Sciatic nerve (tissue), 2 donors: ENCODE measurements at places on chromosomes 7 and 10. TPM values are rescaled to one million over a fixed set of nuclear protein-coding genes. Genes with fewer than 3 reads are reported as not detected.

Gene CUZD1
- total RNA-seq, result 0.80 TPM

Gene LIPF
- not detected for total RNA-seq

Gene ZNF3
- total RNA-seq, result 25.3 TPM

Gene MKLN1
- total RNA-seq, result 110 TPM

Gene TMEM213
- not detected for total RNA-seq

Gene THSD7A
- total RNA-seq, result 30.9 TPM

Gene ANKMY2
- 29.5 TPM for total RNA-seq

Gene PTN
- 5.6 TPM for total RNA-seq

Gene ZMYND11
- total RNA-seq, result 106 TPM

Gene GIMAP5
- total RNA-seq, result 18.4 TPM

Gene PCDH15
- 0.09 TPM for total RNA-seq

DNA sequence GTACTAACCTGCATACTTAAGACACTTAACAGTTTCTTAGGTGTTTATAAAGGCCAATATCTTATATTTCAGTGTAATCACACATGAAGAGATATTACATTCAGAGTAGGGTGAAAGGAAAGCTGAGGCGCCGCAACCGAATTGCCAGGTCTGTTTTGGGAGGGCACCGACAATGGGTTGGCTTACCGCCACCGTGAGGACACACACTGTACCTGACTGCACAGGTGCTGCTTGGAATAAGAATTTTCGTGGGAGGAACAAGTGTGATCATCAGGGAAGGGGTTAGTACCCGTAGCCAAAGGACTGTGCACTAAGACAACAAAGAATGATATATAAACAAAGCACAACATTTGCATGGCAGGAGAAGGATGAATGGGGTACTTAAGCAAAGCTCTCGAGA lies 591.8 kb downstream of the SUGCT start:
- no peak for DNase-seq

DNA sequence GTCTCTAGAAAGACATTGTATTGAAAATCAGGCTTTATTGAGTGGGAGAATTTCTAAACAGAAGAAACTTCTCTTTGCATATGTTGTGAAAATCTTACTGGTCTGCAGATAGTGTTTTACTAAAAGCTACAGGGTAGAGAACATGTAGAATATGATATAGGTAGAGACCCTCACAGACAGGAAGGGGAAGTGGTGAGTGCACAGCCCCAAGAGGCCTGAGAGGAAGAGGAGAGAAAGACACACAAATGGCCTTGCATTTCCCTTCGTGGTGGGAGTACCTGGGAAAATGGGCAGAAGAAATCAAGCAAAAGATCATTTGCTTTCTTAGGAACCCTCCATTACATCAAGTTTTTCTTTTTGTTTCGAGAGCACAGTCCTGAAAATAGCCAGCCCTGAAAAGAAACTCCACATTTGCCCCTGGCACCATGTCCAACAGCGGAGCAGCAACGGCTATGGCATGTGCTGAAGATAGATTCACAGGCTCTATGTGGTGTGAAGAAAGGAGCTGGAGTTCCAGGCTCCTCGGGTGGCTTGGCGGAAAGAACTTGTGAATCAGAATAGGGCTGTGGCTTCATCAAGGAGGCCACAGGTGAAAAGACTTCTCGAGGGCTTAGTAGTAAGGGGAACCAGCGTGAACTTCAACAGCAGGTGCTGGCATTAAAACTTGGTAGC lies 143.5 kb downstream of the CALCR start:
- no peak for DNase-seq

- no peak for DNase-seq
Measured at GRCh38 chr7:15096853-15097252, 194.3 kb upstream of the DGKB start.

- DNase-seq, result no peak
Measured at GRCh38 chr10:7662522-7662921, 4.2 kb downstream of the ITIH5 start.

DNA sequence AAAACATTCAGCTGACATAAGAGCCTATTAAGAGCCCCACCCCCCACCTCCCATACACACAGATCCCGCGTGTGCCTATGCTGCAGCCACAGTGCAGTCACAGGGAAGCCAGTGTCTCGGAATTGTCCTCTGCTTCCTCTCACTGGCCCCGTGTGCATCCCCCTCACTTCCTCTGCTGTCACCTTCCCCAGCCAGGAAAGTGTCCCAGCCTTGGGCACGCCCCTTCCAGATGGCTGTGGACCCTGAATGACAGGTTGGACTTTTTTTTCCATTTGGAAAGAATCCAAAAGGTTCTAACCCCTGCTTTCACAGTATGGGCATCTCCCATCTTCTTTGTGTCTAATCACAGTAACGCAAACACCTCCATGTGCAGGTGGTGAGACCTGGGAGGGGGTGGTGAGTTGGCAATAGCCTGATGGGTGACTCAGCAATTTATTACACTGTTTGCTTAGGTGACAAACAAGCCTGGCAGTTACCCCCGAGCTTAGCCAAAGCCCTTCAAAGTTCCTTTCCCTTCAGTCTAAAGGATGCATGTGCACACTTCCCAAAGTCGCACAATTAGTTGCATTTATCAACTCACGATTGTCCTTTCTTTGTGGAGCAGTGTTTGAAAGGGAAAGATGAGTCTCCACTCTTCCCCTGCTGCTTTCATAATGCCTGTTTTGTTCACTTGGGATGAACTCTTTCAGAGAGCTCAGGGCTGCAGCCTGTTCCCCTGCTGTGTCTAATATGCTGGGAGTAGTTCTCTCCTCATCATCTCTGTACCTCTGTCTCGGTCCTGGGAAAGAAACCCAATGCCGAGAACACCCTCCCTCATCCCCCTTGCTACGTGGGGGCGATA lies 67.5 kb upstream of the EFCAB10 start:
- no peak for DNase-seq

DNA sequence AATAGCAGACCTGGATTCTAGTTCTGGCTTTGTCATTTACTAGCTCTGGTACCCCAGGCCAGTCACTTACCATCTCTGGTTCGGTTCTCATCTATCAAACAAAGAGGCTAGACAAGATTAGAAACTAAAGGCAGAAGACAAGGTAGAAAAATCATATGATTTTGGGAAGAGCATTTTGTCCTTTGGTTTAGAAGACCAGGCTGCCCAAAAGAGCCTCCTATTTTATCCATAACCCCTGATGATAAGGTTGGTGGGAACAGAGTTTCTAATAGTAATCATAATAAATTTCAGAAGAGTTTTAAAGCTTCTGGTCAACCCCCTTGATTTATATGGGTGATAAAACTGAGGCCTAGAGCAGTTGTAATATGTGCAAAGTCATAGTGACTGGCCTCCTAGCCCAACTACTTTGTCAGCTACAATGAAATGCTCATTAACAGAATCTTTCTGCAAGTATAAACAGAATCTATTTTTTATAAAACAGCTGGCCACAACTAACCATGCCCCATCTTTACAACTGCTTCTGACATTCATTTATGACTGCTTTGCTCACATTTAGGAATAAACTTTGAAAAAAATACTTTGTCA lies 23.4 kb downstream of the COX15 start:
- DNase-seq, result no peak

DNA sequence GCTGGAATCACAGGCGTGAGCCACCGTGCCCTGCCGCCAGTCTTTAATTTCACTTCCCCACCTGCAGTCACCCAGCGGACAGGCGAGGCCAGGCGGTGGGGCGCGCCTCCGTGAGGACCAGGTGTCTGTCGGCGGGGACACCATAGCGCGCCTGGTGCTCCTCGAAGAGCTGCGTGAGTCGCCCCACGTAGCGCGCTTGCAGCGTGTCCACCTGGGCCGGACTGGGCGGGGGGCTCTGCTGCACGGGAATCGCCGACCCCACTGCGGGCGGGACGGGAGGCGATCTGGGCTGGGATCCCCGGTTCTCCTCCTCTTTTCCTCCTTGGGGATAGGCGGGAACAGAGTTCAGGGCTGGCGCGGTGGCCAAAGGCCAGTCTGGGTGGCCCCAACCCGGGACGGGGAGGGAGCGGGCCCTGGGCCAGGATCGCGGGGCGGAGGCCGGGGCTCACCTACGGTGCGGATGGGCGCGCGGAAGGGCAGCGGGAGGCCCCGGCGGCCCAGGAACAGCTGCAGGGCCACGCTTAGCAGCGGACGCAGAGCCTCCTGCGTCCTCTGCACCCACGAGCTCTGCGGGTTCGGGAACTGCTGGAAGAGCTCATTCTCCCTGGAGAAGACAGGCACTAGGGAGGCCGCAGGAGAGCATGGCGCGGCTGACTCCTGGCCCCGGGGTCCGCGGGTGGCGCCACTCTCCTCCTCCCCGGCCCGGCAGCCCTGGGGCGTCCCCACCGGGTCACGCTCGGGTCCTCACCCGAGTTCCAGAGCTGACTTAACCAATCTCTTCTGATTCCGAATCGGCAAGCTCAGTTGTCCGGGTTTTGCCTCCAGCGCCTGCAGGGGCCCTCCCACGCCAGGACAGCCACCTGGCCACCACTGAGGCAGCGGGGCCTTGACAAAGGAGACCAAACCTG lies 1.1 kb upstream of the MOGAT3 start:
- DNase-seq, result no peak

- no peak for DNase-seq
Measured at GRCh38 chr10:103546401-103546800, 52.9 kb downstream of the NEURL1 start.

- DNase-seq, result no peak
Measured at GRCh38 chr10:69202332-69202731, 17.8 kb upstream of the HKDC1 start.

DNA sequence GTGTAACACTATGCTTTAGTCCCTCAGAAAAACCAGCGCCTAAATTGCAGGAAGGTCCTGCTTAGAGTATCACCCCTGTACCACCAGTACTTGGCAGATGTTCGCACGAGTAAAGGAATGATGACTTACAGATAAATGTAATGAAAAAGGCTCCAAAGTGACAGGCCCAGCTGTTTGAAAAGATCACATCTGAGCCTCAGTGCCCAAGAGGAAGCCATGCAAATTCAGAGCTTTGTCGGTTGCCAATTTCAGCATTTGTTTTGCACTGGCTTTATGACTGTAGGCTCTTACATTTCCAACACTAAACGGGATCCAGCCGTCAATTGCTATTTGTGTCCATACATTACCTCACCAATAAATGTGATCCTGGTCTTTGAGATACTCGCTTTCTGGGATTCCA lies 60.6 kb upstream of the GAD2 start:
- no peak for DNase-seq

DNA sequence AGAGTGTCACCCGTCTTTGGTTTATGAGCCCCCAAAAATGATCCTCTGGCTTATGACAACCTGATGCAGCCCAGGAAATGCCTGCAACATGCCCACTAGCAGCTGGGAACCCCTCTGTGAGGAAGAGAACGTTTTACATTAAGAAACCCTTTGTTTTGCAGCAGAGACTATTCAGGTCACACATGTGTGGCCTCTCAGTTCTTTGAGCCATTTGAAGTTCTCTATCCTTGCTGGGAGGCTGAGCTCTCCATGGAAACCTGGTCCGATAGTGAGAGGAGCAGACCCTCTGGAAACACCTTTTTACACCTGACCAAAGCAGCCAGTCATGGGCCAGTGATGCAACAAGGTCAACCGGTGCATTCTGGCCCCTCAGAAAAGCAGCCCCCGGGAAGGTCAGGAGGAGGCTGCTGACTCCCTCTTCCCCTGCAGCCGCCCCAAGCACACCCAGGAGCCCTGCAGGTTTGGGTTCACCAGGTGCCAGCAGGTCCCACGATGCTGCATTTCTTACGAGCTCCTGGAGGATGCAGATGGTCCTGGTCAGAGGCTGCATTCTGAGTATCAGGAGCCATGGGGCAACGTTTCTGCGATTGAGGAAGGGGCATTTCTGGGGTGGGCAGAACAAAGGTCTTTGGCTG lies 134.3 kb downstream of the ZMYND11 start:
- DNase-seq, result no peak

- DNase-seq, result no peak
Measured at GRCh38 chr10:33193701-33194521, 140.6 kb downstream of the NRP1 start.

DNA sequence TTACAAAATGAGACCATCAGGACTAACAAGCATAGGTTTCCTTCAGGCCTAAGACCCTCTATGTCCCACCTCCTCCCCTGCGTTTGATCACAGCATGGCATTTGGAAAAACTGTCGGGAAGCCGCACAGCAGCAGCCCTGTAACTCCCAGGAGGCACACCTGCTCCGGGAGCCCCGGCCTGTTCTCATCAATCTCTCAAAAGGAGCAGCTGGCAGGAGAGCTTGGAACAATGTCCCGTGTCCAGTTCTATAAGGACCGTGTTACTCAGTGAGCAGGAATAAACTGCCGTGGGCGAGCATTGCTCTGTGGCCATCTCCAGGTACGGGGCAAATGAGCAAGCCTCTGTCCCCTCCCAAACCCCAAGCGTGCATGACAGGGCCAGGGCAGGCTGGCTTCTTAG lies 236.9 kb downstream of the SFMBT2 start:
- no peak for DNase-seq

DNA sequence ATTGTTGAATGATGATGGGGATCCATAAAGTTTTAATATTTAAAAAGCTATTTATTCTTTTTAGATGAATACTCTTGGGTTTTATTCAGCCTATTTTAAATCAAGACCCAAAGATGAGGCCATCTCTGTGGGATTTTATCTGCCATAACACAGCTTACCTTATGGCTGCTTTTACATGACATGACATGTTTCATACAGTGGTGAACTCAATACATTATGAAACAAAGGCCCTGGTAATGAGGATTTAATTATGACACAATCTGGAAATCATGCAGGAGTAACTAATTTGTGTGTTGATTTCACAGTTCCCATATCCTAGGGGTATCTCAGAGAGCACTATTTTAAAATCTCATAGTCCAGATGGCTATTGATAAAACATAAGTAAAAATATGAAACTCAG lies 661.8 kb upstream of the FZD8 start:
- no peak for DNase-seq

- DNase-seq, result peak; percentile 70
Measured at GRCh38 chr7:36207451-36208291, 54.6 kb downstream of the EEPD1 start.

DNA sequence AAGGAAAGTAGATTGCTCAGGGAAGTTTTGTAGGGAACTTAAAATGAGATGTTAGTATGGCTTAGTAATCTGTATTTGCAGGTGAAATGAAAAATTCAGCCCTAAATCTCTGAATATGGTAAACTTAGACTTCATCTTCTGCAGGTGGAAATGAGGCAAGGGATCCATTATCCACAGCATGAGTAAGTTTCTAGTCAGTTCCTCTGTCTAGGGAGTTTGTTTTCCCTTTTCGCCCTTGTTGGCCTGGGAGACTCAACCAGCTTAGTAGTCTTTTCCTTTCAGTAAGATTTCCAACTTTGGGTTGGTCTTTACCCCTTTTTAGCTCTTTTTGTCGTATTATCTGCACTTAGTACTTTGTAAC lies 65.6 kb downstream of the ZEB1 start:
- no peak for DNase-seq

GRCh38 chr7:152403726-152404125 lies 32.1 kb downstream of the KMT2C start:
- no peak for DNase-seq

GRCh38 chr10:111473361-111473760 lies 396.5 kb downstream of the ADRA2A start:
- no peak for DNase-seq

GRCh38 chr10:48216204-48216505 lies 58.3 kb downstream of the FRMPD2 start:
- no peak for DNase-seq

- DNase-seq, result no peak
Measured at GRCh38 chr10:74586088-74586585, 240.3 kb upstream of the KAT6B start.

GRCh38 chr7:31443457-31443856 lies 70.4 kb upstream of the ITPRID1 start:
- no peak for DNase-seq

- peak; percentile 38 for DNase-seq
Measured at GRCh38 chr10:595473-595872, 94.0 kb downstream of the DIP2C start.
